ENCODE measurements at places on chromosomes 5 and 9.

DNA sequence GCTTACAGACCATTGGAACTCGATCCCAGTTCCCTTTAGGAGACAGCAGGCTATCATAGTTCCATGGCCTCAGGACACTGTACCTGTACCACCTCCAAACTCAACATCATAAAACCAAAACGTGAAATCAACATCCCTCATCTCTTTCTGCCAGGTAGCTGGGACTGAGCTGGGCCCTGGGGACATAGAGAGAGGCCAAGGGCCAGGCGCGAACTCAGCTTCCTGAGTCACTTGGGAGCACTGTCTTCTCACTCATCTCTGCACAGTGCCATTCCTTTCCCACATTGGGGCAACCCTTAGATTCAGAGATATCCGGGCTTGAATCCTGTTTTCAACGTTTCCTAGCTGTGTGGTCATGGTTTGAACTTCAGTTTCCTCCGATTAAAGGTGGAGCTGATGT is 12.2 kb downstream of the DAB2IP start:
- no peak for DNase-seq

DNA sequence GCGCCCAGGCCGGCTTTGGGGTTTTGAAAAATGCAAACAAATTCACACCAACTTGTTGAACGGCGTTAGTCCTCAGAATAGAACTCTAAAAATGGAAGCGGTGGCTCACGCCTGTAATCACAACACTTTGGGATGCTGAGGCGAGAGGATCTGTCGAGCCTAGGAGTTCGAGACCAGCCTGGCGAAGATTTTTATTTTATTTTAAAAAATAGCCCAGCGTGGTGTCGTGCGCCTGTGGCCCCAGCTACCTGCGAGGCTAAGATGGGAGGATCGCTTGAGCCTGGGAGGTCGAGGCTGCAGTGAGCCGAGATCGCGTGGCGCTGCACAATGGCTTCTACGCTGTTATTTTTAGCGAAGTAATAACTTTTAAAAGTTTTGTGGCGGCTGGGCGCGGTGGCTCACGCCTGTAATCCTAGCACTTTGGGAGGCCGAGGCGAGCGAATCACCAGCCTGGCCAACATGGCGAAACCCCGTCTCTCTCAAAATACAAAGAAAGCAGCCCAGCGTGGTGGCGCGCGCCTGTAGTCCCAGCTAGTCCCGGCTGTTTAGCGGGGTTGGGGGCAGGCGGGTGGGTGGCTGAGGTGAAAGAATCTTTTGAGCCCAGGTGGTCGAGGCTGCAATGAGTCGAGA is 694 bp upstream of the PLIN2 start:
- peak; percentile 68 for DNase-seq

DNA sequence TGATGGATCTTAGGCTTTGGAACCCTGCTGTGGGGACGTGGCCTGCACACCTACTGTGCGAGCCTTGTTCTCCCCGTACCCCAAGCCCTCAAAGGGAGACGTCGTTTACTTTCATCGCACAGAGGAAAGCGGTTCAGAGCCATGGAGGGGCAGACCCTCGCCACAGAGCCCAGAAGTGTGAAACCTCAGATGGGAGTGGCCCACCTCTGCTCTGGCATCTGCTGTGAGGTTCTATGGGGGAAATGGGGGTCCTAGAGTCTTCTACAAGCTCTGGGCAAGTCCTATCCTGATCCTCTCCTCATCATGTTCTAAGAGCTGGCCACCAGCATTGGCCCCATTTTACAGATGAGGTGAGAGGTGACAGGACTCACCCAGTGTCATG is 3.7 kb upstream of the RNF44 start:
- DNase-seq: no peak

DNA sequence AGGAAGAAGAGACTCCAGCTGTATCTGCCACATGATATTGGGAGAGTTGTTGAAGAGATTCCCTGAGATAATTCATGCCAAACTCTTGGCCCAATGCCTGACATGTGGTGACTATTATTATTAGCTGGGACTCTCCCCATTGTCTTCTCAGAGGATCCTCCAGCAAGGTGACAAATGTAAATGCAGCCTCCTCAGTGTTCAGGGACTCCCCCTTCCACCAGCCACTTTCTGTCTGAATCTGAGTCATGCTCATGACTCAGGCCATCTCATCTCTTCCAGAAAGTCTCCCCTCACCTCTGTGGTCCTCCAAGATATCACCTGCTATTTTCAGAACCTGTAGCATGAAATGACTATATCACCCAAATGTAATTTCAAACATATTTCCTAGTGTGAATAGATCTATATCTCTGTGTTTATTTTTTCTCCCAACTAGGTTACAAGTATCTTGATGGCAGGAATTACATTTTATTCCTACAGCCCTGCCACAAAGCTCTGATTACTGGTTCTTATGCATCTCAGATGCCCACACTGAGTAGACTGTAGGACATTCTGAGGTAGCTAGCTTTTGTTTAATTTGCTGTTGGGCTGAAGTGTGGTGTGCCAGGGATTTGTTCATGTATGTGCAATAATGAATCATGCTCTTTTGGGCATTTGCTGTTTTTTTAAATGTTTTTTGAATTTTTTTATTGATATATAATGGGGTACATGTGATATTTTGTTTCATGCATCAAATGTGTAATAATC is 126.6 kb upstream of the IL12B start:
- no peak for DNase-seq

- no peak for DNase-seq
Measured at GRCh38 chr9:99970481-99970880, 64.0 kb downstream of the STX17 start.

- no peak for DNase-seq
Measured at GRCh38 chr9:29966247-29966646, 2393.0 kb upstream of the C9orf72 start.

- DNase-seq: no peak
Measured at GRCh38 chr5:143228597-143229293, 174.7 kb downstream of the NR3C1 start.

DNA sequence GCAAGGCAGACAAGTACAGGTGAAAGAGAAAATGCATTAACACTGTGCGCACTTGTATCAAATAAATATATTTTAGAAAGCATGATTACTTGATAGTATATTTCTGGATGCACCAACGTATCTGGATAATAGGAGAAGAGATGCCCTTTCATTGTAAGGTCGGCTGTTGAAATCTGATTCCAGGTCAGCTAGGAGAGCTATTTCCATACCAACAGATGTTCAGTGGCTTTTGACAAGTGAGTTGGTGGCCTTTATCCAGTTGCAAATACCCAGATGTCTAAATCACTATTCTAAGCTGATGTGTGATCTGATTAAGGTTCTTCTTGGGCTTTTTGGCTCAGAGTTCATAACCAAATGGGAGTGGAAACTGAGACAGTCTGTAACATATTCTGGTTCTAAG is 128.2 kb upstream of the TBCA start:
- no peak for DNase-seq

GRCh38 chr9:98783518-98784226 is 12.7 kb downstream of the ANKS6 start:
- no peak for DNase-seq

- DNase-seq: peak; percentile 14
Measured at GRCh38 chr9:94108584-94108983, 24.3 kb downstream of the PTPDC1 start.

- DNase-seq: no peak
Measured at GRCh38 chr5:98656796-98657195, 116.7 kb upstream of the RGMB start.

DNA sequence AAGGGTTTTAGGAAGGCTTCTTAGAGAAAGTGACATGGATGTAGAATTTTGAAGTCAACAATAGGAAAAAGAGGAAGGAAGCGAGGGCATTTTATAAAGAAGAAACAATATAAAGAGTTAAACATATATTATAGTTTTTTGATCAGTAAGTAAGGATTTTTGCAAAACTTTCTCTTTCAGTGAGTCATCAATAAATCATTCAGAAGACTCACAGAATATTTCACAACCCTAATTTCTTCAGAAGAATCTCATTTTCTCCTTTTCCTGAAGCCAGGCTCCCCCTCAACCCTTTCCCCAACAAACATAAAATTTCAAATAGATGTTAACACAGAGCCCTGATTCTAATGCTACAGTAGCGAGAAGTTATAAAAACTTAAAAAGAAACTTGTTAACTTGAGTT is 4.3 kb upstream of the COX7C start:
- DNase-seq: no peak

GRCh38 chr9:6433410-6433809 is 20.4 kb downstream of the UHRF2 start:
- no peak for DNase-seq

- no peak for DNase-seq
Measured at GRCh38 chr5:56060276-56061110, 65.7 kb upstream of the IL6ST start.

GRCh38 chr5:96855031-96855872 is 21.0 kb upstream of the ERAP2 start:
- DNase-seq: no peak

GRCh38 chr5:158074992-158075769 is 216.2 kb upstream of the CLINT1 start:
- DNase-seq: peak; percentile 44

DNA sequence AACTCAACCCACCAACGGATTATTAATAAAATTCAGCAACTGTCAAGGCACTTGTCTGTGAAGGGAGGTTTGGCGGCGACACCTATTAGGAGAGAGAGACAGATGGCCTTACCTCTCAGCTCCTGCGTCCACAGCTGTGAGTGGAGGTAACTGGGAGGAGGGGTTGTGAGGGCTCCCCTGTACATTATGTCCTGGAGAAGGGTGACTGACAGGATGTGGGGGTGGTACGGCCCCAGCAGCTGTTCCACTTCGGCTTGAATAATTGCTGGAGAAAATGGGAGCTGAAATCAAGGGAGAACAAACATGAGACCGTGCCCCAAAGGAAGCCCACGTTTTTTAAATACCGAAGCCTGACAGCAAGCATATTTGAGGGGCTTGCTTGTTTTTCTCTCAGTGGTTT is 353.5 kb upstream of the RFX3 start:
- no peak for DNase-seq

DNA sequence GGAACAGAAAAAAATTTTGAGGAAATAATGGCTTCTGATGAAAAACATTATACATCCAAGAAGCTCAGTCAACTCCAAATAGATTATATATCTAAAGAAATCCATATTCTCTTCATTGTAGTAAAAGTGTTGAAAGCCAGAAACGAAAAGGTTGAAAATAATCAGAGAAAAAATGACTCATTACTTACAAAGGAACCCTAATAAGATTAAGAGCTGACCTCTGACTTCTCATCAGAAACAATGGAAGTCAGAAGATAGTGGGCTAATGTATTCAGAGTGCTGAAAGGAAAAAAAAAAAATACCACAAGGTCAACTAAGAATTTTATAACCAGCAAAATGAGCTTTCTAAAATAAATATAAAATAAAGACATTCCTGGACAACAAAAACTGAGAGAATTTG is 60.0 kb downstream of the HSD17B4 start:
- no peak for DNase-seq

DNA sequence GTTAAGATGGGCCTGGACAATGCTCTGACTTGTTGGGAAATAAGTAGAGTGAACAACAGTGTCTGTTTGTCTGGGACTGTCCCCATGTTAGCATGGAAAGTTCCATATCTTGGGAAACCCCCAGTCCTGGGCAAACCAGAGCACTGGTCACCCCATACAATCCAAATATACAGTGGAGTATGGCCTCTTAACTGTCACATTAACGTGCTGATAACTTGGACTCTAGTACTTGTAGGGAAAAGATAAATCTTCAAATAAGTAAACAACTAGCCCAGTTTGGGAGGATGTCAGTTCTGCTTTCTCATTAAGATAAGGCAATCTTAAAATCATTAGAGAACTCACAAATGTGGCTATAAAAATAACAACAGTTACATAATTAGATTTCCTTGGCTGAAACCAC is 47.6 kb upstream of the JAK2 start:
- no peak for DNase-seq

DNA sequence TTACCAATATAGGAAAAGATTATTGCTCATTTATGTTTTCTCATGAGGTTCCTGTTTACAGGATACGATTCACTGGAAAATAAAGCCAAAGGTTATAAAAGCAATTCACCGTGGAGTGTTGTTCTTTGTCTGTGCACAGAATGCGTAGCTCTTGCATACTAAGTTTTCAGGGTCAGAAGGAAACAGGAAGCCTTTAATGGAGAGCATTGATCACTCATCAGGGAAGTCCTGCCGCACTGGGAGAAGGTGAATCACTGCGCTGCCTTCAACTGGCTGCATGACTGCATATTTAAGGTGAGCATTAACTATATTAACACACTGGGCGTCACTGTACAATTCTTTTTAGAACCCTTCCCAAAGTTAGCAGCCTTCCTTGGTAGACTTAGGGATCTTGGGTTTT is 74.1 kb upstream of the SYK start:
- no peak for DNase-seq

- no peak for DNase-seq
Measured at GRCh38 chr9:136084063-136084944, 10.8 kb downstream of the NACC2 start.

DNA sequence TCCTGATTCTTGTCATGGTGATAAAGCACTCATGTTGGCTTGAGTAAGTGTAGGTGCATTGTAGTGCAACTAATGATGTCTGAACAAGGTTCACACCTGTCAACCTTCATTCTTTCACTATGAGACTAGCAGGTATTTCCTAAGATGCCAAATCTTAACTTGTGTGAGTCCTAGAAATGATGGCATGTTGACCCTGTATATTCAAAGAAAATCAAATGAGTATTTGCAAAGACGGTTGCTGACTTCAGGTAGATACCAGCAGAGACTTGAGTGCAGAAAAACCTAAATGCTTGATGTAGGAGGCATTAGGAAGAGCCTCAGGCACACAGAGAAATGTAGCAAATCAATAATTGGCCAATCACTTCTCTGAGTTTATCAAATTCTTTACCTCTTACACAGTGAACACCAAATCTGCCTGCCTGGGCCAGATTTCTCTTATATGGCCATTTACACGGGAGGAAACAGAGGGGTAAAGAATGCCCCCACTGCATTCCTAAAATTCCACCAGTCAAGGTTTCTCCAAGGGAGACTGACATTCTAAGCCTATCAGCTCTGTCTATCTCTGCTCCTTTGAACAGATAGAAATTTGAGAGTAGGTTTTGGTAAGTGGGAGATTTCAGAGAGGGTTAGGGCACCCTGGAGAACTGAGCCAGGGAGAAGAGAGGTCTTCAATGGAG is 488.6 kb upstream of the WWC1 start:
- DNase-seq: no peak

DNA sequence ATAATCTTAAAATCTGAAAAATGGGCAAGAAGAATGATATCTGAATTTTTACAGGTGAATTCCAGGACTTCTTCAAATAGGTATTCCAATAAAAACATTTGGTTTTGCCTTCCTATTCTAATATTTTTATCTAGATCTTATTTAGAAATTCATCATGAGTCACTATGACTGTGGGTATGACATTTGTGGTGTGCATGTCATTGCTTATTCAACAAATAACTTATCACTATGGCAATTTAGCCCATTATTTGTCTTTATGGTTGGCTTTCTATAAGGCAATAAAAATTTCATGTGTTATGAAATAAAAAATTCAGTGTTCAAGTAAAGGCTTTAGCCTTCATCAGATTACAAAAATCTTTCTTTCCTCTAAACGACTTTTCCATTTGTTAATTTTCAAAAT is 1139.6 kb upstream of the NUDT12 start:
- DNase-seq: no peak

DNA sequence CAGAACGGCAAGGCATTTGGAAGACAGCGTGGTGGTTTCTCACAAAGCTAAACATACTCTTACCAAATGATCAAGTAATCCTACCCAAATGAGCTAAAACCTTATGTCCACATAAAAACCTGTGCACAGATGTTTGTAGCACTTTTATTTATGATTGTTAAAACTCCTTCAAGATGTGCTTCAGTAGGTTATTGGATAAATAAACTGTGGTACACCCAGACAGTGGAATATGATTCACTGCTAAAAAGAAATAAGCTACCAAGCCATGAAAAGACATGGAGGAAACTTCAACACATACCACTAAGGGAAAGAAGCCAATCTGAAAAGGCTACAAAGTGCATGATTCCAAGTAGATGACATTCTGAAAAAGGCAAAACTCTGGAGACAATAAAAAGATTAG is 94.2 kb downstream of the FOXD1 start:
- no peak for DNase-seq
